ENCODE measurements at places on chromosomes 2 and 18.
A peak's percentile ranks its signal among the peaks of the same experiment; 100 is the strongest.

DNA sequence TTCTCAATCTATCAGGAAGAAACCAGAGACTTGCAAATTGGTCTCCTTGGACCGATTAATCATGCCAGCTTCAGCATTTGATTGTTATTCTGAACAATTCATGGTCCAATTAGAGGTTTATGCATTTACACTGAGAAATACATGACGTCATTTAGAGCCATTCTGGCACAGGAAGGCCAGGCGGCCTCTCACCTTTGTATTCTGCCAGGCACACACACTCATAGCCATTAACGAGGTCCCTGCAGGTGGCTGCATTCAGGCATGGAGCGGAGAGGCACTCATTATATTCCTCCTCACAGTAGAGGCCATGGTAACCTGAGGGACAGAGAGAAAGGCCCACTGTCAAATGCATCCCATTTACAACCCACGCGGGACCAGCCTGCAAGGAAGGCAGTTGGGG, 146.8 kb upstream of the PID1 start:
- H3K27ac ChIP-seq, result no peak overlapping the region
- H3K36me3 ChIP-seq, result no peaks in the 10 kb centered on the region
- no peak for DNase-seq
- H3K4me1 ChIP-seq, result peaks cover 5% of the 10 kb centered on the region
- no peaks in the 10 kb centered on the region for H3K27me3 ChIP-seq

DNA sequence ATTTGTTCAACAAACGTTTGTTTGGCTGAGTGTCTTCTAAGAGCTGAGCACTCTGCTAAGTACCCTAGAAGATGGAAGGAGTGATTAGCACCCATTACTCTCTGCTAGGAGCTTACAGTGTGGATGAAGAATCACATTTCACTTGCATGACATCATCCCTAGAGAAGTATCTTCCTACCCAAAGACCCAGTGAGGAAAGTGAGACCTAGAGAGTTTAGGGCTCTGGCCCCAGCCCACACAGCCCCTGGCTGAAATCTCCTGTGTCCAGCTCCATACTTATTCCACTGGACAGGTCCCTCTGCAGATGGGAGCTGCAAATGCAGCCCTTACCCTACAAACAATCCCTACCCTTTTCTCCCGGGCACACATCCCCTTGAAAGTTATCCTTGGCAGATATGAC, 26.8 kb upstream of the EPAS1 start:
- DNase-seq, result peak; percentile 76
- no peaks in the 10 kb centered on the region for H3K36me3 ChIP-seq
- no peak overlapping the region for H3K4me3 ChIP-seq
- no peaks in the 10 kb centered on the region for H3K27me3 ChIP-seq
- no peak overlapping the region for H3K27ac ChIP-seq
- H3K4me1 ChIP-seq, result peaks cover 17% of the 10 kb centered on the region

GRCh38 chr2:44130441-44130840, 38.2 kb upstream of the PPM1B start:
- H3K27ac ChIP-seq, result no peak overlapping the region
- no peaks in the 10 kb centered on the region for H3K36me3 ChIP-seq
- no peaks in the 10 kb centered on the region for H3K27me3 ChIP-seq
- no peaks in the 10 kb centered on the region for H3K4me1 ChIP-seq
- DNase-seq, result peak; percentile 54

GRCh38 chr2:161232571-161232970, 72.3 kb downstream of the TANK start:
- H3K4me3 ChIP-seq, result no peak overlapping the region
- no peaks in the 10 kb centered on the region for H3K27me3 ChIP-seq
- H3K27ac ChIP-seq, result no peak overlapping the region
- H3K4me1 ChIP-seq, result peaks cover 8% of the 10 kb centered on the region
- no peaks in the 10 kb centered on the region for H3K36me3 ChIP-seq

DNA sequence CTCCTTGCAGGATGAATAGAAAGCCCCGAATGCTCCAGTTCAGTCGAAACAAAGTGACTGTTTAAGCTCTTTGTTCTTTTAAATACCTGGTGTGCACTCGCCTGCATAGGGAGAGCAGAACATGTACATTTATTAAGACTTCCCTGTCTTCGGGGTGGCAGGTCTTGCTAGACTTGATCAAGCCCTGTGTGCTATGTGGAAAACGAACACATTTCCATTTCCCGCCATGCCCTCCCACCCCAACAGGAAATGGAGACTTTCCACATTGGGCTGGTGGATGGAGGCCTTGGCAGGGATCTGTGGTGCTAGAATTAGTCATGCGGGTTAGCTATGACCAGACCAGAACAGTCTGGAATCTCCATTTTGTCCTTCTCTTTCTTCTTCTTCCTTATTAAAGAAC, 321.0 kb upstream of the THSD7B start:
- H3K27ac ChIP-seq, result no peak overlapping the region
- no peaks in the 10 kb centered on the region for H3K27me3 ChIP-seq
- DNase-seq, result no peak
- H3K36me3 ChIP-seq, result no peaks in the 10 kb centered on the region
- peaks cover 8% of the 10 kb centered on the region for H3K4me1 ChIP-seq

DNA sequence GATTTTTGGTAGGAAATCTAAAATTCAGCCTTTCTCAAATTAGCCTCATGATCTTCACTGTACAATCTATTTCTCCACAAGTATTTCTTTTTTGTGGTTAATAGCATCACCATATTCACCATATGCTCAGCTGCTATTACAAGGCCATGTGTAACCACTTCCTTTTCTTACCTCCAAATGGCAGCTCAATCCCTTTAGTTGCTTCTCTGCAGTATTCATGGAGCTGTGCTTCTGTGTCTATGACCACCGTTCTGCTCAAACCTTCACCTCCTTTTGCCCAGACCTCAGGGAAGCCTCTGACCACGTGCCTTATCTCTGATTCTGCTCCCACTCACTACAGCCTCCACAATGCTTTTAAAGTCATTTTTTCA, 126.7 kb upstream of the TMEM200C start:
- H3K27me3 ChIP-seq, result no peaks in the 10 kb centered on the region
- H3K4me3 ChIP-seq, result no peak overlapping the region
- no peak overlapping the region for H3K27ac ChIP-seq
- no peaks in the 10 kb centered on the region for H3K4me1 ChIP-seq
- H3K36me3 ChIP-seq, result no peaks in the 10 kb centered on the region

GRCh38 chr2:135226961-135227360, 174.9 kb downstream of the RAB3GAP1 start:
- no peak overlapping the region for H3K27ac ChIP-seq
- DNase-seq, result peak; percentile 63
- H3K27me3 ChIP-seq, result no peaks in the 10 kb centered on the region

DNA sequence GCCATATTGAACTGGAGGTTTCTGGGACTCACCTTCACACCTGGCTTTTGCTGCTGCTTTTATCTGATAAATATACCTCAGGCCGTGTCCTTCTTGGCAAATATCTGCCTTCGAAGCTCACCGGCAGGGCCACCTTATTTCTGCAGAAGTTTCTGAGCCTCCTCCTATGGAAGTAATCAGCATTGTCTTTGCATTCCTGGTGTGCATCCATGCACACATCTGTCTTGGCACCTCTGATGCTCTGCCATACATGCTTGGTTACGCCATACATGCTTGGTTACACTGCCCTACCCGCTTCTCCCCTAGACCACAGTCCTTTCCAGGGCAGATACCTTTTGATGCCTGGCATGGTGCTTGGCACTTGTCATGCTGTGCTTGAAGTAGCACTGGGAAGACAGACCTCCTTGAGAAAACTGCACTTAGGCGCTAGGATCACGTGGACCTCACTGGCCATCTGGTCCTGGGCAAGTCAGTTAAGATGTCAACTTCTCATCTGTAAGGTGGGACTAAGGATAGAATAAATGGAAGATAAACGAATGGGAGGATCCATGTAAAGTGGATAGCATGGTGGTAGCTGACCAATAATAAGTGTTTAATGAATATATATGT, 66.8 kb downstream of the ZNF236 start:
- H3K27me3 ChIP-seq, result no peaks in the 10 kb centered on the region
- H3K36me3 ChIP-seq, result peaks cover 24% of the 10 kb centered on the region
- H3K27ac ChIP-seq, result no peak overlapping the region
- DNase-seq, result no peak

DNA sequence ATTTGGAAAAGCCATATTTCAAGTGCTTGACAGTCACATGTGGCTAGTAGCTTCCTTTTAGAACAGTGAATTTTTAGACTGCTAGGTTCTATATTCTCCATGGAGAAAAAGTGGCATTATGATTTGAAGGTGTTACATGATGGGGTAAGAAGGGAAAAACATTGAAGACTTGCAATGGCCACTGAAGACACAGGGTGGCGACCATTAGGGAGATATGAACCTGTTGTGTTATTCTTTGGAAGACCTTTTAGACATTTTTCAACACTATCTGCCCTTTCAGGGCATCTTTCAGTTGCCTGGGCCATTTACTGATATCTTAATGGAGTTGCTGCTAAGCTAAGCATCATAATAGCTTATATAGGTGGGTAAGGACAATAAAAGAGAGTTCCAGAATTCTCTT, 1387.2 kb downstream of the SUCLG1 start:
- no peak overlapping the region for H3K27ac ChIP-seq
- DNase-seq, result no peak
- peaks cover 1% of the 10 kb centered on the region for H3K4me1 ChIP-seq
- H3K27me3 ChIP-seq, result no peaks in the 10 kb centered on the region

GRCh38 chr18:55744206-55744605, 156.2 kb upstream of the TCF4 start:
- H3K27ac ChIP-seq, result no peak overlapping the region
- H3K4me3 ChIP-seq, result no peak overlapping the region

DNA sequence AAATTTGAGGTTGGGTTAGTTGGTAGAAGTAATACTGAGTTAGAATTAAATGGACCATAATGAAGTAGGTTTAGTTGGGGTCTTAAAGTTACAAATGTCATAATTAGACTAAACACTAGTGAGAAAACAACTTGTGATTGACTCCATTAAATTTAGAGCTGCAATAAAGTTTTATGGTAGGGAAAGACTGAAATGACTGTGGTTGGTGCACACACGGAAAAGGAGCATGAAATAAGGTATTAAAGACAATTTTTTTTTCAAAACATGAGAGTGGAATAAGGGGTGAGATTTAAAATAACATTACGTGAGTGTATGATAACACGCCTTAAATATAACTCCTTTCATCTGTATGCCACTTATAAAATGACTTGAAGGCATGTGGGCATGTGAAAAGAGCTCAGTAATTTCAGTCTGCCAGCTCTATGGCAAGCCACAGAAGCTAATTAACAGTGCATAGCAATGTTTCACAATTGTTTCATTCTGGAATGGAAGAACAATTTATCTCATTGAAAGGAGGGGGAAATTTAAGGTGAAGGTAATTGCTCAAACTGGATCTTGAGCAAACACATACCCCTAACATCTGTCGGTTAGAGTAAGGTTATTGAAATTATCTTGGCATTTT, 1.4 kb downstream of the FRZB start:
- H3K4me3 ChIP-seq, result no peak overlapping the region
- H3K27ac ChIP-seq, result no peak overlapping the region
- H3K36me3 ChIP-seq, result no peaks in the 10 kb centered on the region

GRCh38 chr2:237689336-237690131, 62.1 kb downstream of the LRRFIP1 start:
- no peak overlapping the region for H3K4me3 ChIP-seq
- H3K36me3 ChIP-seq, result peaks cover 12% of the 10 kb centered on the region
- no peak for DNase-seq
- H3K4me1 ChIP-seq, result peaks cover 36% of the 10 kb centered on the region
- no peaks in the 10 kb centered on the region for H3K27me3 ChIP-seq
- H3K27ac ChIP-seq, result no peak overlapping the region
